ENCODE measurements at places on chromosomes 5 and 9.

GRCh38 chr9:10032166-10032565 is 580.6 kb downstream of the PTPRD start:
- DNase-seq, result no peak

- DNase-seq, result no peak
These were observed 215.8 kb downstream of the FRMD3 start for GRCh38 chr9:83322438-83322837.

DNA sequence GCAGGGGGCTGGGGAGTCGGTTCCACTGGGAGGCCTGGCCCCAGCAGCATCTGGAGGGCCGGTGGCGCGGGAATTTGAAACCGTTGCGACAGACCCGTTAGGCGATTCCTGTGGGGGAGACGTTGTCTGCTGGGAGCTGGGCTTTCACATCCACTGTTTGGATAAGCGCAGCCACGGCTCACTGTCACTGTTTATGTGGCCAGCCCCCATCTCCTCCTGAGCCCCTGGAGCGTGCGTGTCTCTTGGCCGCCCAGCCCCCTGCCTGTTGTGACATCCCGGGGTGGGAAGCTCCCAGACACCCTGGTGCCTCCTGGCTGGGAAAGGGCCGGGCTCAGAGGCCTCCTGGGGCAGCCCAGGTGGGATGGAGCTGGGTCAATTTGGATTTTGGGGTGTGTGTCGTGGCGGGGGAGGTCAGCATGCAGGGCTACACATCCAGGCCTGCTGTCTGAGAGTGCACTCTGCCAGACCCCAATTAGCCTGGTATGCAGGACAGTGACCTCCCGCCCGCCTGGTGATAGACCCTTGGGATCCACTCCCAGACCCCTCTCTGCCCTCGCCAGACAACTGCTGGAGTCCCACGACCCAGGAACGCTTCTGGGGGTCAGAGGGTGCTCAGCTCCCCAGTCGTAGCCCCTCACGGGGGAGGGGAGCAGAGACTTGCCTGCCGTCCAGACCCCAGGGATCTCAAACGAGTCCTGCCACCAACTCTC is 62.0 kb upstream of the RNU6ATAC start:
- no peak for DNase-seq

DNA sequence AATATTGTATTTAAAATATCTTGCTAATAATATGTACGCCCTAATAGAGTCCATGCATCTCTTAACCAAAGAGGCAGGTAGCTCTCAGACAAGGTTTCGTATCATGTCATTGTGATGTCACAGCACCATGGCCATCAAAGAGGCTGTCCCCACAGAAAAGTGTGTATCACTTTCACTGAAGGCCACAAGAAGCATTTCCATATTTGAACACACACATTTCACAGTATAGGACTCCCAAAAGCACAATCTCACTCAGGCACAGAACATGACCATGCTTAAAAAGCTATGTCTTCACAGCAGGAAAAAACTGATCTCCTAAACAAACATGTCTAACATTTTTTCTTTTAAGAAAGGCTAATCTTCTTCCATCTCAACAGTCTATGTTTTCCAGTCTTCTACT is 133.8 kb downstream of the DENND1A start:
- no peak for DNase-seq

GRCh38 chr5:8462565-8462964 is 593.6 kb downstream of the MTRR start:
- DNase-seq, result no peak

DNA sequence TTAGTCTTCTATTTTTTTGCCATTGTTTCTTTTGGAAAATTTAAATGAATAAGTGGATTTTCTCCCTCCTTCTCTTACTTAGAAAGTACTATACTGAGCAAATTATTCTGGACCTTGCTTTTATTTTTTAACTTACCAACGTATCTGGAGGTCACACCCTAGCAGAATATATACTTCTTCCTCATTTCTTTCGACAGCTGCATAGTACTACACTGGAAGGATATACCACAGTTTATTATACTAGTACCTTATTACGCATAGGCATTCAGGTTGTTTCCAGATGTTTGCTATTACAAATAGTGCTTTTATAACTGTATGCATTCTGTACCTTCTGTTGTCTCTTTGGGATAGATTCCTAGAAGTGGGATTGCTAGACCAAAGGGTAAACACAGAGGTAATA is 16.7 kb downstream of the RC3H2 start:
- no peak for DNase-seq

- DNase-seq, result no peak
These were observed 585.5 kb downstream of the TLE1 start for GRCh38 chr9:81103597-81104471.

DNA sequence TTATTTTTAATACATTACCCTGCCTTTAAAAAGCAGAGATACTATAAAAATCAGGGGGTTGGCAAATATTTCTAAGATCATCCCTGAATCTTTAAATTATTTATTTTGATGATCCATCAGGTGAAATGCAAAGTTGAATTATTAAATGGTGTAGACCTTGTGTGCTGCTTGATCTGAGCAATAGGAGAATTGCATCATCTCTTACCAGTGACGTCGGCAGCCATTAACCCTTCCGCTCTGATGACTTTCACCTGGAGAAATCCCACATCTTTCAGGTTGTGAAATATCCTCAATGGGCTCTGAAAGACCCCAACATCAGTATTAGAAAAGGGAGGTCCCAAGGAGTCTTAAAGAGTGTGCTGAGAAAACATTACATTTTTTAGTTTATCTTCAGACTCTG is 270.2 kb downstream of the SLF1 start:
- no peak for DNase-seq

- DNase-seq, result no peak
These were observed 1.9 kb downstream of the HDAC3 start for GRCh38 chr5:141634720-141635119.

GRCh38 chr9:91428436-91428835 is 4.8 kb upstream of the NFIL3 start:
- no peak for DNase-seq

DNA sequence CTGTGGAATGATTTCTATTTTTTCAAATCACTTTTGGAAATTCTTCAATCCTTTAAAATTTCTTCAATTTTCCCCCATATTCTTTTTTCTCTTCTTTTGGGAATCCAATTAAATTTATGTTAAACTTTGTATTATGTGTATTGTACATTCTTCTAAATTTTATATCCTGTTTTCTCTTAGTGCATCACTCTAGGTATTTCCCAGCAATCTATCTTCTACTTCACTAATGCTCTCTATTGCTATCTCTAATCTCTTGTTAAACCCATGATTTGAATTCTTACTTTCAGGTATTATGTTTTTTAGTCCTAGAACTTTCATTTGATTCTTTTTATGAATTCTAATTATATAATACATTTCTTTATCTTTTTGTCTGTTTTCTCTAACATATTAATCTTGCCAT is 23.4 kb upstream of the SLC24A2 start:
- DNase-seq, result no peak

DNA sequence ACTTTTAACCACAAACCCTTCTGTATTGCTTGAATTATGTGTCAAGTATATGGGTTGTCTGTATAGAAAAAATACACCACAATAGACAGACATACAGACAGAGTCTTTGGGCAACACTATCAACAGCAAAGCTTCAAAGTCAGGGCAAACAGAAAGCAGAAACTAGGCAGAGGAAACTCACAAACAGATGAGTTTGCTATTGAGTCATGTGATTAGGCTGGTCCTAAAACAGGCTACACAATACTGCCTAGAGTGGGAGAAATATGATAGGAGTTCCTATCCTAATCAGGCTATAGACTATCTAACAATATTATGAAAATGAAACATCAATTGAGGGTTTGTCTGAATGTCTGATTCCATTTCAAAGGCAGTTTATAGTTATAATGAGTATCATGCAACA is 156.4 kb downstream of the EDIL3 start:
- DNase-seq, result no peak

DNA sequence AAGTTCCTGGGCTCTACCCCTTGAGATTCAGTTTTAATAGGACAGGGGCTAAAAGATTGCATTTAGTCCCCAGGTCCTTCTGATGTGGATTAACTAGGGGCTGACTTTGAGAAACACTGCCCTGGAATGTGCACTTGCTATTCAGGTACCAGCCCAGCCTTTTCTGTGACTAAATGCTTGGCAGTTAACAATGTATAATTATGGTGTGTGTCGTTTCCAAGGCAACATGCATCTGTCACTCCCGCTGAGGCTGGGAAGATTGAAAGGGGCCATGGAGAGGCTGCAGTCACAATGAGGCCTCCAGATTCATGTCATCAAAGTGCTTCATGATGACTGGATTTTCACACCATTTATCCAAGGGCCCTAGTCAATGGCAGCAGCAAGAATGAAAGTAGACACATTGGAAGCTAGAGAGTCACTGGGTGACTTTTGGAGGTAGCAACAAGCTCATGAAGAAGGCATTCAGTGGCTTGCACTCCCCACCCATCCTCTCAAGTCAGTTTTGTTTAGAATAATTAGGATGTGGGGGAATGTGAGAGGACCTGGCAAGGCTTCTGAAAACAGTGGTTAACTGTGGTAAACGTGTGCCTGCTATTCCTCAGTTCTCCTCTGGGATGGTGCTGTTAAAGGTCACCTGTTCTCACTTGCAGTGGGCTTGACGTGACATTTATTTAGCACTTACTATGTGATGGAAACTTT is 28.3 kb downstream of the RAI14 start:
- DNase-seq, result no peak

- no peak for DNase-seq
These were observed 296.5 kb downstream of the MAST4 start for GRCh38 chr5:66892716-66893115.

DNA sequence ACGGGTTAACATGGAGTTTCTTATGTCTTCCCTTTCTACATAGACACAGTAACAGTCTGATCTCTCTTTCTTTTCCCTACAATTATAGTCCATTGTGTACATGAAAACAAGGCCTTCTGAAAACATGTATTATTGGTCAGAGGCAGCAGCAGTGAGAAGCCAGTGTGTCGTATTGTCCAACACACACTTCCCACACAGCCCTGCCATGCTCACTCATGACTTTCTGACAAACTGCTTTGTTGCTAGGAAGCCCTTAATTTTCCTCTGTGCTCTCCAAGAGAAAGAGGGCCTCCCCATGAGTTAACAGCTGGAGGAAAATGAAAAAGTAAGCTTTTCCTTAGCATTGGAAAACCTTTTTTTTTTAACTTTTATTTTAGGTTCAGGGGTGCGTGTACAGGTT is 56.4 kb upstream of the N4BP3 start:
- no peak for DNase-seq

- DNase-seq, result no peak
These were observed at the start of gene MCC for GRCh38 chr5:113487781-113488644. MCC (minus strand) TSS chr5:113488453.

DNA sequence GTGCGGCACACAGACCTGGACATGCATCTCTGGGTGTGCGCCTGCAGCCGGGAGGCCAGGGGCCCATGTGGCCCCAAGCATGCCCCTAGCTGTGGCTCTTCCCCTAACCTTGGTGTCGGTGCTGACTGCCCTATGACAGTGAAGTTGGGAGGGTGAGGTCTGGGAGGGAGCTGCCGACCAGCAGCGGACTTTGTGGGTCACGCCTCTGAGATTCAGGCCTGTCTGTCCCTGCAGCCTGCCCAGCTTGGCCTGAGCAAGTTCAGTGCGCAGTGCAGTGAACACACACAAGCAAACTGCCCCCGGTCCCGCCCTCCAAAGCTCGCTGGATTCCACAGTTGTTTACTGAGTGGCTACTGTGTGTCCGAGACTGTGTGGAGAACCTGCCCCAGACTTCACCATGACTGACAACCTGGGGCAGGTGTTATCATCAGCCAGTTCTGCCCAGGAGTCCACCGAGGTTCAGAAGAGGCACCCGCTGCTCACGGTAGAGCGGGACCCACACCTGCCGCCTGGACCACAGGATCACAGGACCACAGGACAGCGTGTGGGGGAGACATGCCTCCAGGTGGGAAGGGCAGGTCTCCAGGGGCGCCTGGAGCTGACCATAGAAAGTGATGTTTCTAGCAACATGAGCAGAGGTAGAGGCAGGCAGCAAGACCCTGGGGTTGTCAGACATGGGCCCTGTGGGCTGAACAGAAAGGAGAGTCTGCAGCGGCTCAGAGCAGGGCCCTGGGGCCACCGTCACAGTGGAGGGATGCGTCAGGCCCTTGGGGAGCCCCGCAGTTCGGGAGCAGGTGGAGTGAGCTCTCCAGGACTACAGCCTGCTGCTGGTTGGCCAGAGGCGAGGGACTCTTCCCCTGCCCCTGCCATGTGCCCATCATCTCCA is 105.1 kb downstream of the PHF2 start:
- DNase-seq, result no peak

DNA sequence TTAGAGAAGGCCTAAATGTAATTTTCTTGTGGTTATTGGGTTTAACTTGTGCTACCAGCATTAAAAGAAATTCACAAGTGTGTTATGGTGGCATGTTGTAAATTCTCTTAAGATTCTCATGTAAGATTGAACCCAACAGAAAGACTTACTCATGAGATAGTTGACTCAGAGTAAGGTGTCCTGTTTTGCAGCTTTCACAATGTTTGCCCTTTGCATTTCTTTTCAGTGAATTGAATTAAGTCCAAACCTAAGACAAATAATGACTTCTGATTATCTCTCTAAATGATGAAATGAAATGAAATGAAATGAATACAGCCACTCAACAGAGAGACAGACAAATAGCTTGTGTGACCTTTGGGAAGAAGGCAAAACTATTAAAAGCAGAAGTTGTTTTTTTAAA is 1696.9 kb upstream of the WWC1 start:
- DNase-seq, result no peak

DNA sequence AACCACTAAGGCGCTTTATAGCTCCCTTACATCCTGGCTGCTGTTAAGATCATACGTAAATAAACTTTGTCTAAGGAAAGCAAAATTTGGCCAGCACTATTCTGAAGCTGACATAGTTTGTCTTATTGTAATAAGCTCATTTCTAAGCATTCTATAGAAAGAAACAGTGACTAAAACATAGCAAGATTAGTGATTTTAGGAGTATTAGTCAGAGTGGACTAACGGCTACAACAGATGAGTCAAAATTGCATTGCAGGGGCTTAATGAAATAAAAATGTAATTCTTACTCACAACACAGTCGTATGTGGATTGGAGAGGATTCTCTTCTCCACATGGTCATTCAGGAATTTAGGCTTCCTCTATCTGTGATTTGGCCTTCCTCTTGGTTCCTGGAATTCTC is 347.6 kb downstream of the GADD45G start:
- DNase-seq, result no peak

- no peak for DNase-seq
These were observed 180.7 kb downstream of the MEF2C start for GRCh38 chr5:88702332-88702731.

GRCh38 chr9:101923451-101923850 is 185.0 kb upstream of the GRIN3A start:
- DNase-seq, result no peak

DNA sequence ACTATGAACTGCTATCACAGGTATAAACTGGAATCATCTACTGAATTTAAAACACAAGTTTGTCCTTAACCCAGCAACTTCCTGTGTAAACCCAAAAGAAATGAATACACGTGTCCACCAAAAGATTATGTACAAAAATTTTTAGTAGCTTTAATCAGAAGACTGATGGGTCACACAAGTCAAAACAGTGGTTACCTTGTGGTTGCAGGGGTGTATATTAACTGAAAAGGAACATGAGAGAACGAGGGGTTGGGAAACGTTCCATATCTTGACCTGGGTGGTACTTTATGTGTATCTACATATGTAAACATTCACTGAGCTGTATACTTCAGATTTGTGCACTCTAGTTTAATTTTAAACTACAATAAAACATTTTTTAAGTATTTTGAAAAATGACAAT is 18.6 kb downstream of the ZDHHC21 start:
- no peak for DNase-seq

- DNase-seq, result no peak
These were observed 47.9 kb downstream of the RNF180 start for GRCh38 chr5:64213531-64213930.
